ENCODE measurements at places on chromosomes 13 and 19.

DNA sequence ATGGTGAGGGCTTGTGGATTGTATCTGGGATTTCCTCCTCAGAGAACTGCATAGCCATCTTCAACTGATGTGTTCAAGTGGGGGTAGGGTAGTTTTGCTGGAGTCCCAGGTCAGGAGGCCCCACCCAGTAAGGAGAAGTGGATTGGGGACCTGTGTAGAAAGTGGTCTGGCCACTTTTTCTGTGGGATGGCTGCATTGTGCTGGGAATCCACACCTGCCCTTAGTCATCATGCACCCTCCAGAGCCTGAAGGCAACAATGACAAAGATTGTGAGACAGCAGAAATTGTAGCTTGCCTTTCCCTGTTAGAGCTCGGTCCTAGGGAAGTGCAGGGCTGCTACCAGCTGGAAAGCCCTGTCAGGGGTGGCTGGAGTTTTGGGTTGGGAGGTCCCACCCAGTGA, 255.4 kb downstream of the NDFIP2 start:
- no peak for DNase-seq

DNA sequence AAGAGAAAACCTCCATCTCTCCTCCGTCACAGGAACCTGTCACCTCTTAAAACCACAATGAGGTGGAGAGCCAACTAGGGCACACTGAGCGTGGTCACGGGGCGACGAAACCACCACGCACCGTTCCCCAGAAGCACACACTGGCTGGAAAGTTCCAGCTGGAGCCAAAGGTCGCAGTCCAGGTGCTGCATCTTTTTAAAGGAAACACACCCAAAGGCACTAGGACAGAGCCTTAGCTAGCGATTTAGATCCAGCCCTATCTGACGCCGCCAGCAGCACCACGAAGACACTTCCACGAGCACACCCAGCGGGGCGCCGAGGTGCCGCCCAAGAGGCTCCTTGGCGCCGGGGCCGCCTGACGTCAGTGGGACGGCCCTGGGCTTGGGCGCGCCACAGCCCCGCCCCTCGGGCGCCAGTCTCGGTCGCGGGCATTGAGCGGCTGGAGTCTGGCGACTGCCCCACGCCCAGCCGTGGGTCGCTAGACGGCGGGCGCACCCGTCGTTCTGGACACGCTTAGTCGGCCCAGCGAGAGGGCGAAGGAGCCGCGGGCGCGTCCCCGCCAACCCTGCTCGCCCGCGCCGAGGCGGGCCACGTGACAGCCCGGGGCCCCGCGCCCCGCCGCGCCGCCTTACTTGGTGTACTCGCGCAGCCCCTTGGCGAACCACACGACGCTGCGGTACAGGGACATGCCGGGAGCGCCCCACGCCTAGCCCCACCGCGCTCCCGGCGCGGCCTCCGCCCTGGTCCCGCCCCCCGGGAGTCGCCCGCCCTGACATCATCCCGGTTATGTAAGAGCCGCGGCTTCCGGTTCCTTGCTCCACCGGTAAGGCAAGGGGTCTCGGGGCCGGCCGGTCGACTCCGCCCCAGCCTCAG, at the start of gene DHRS12:
Gene DHRS12, minus strand, starts transcription at position 742 of the 873 bp plus-strand sequence. CDS start 4,504 bp downstream, outside the sequence.
- DNase-seq, result peak; percentile 77

DNA sequence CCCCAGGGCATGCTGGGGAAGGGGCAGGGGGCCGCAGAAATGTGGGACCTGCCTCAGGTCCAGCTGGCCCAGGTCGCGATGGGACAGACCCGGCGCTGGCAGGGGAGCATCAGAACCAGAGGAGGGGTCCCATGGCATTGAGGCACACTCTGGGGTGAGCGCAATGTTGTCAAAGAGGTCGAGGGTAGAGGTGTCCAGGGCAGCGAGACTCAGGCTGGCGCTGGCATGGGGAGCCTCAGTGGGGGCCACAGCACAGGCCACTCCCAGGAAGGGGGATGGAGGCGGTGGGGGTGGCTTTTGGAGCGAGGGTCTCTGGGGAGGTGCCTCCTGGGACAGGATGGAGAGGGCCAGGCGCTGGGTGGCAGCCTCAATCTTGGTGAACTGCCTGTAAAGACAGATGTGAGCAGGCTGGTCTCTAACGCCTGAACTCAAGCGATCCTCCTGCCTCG, 944 bp downstream of the C19orf85 start:
- DNase-seq, result no peak

DNA sequence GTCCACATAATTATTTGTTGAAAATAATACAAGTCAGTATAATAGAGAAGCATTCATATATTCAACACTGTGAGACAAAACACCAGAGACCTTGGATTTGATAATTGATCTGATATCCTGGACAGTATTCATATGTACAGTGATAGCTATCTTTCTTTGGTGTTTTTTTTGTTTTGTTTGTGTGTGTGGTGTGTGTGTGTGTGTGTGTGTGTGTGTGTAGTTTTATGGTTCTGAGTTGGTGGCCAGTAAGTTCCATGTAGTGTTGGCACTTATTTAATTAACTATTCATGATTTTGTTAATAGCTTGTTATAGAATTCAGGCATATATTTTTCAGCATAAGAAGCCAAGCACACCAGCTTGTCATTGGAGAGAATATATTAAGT, 1.6 kb upstream of the ANGPTL6 start:
- no peak for DNase-seq

DNA sequence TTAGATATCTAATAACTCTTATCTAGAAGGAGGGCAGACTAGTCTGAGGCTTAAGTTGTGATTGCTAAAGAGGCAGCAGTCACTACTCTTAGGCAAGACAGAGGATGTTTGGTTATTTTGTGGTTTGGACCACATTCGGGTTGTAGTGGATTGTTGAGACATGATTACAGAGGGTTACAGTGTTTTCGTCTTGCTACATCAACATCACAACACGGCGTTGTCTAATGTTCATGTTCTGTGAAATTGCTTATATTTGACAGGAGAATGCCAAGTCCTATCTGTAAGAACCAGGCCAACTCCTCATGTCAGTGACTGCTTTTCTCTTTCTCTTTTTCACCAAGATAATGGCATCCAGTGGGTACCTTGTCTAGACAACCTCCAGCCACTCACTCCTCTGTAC, 16.8 kb upstream of the TM9SF2 start:
- DNase-seq, result no peak

GRCh38 chr13:46181840-46182490, at the start of gene LCP1:
Gene LCP1, minus strand, starts transcription at chr13:46182177. Its CDS starts 22,515 bp downstream, at chr13:46159662.
- no peak for DNase-seq

DNA sequence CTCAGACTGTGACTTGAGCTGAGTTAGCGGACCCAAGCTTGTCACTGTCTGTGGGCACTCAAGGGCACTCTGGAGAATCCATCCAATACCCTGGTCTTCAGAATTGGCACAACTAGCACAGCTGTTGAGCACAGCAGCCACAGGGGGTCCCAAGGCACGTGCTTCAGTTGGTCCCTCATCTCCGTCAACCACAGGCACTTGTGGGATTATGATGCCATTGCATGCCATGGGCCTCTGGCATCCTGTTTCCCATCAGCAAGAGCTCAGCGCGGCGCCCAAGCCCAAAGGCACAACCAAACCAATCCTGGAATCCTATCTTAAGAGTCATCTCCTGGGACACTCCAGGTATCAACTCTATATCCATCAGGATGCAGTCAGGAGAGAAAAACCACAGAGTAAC, 3.7 kb upstream of the B3GNT8 start:
- no peak for DNase-seq

DNA sequence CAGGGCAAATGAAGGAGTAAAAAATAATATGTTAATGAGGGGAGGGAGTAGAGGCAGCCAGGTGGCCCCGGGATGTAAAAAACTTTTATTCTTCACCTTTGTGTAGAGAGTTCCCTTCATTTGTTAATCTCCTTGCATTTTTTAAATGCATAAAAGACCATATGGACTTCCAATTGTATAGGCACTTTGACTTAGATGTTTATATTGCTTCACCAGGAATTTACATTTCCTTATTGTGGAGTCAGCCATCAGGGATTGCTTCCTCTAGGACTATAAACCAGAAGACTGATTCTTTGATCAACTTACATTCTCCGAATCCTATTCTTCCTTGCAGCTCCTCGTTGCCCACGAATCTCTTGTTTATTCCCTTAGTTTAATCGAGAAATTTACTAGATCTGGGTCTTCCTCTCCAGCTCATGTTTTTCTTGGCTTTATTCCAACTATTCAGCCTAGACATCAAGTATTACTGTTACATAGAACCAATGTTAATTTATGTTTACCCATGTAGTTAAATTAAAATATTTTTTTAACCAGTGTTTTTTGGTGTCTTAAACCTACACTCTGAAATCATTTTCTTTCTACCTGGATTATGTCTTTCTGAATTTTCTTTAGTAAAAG, 1187.0 kb upstream of the SLC10A2 start:
- peak; percentile 22 for DNase-seq

- DNase-seq, result no peak
Measured at GRCh38 chr19:19305696-19306095, 14.6 kb downstream of the SUGP1 start.

All from astrocyte of the spinal cord (primary cell).